ENCODE measurements at places on chromosomes 5 and 9.

DNA sequence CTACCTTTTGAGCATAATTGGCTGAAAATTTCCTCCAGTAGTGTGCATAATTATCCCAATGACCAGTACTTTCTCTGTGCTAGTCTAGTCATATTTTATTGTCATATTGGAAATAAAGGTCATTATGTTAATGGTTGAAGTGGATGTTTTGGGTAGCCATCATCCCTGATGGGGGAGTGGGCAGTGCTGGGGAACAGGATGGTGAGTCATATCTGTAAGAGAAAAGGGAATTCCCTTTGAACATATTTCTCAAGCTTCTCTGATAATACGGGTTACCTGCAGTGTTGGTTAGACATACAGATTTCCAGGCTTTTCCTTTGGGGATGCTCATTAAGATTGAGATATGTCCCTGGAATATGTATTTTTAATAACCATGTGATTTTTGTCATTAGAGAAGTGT lies 33.3 kb upstream of the SPATA31D4 start:
- DNase-seq: no peak

- peak; percentile 73 for DNase-seq
Observed at GRCh38 chr5:38994324-38994927, 79.8 kb downstream of the RICTOR start.

- DNase-seq: no peak
Observed at GRCh38 chr9:111301195-111301594, 28.8 kb downstream of the OR2K2 start.

DNA sequence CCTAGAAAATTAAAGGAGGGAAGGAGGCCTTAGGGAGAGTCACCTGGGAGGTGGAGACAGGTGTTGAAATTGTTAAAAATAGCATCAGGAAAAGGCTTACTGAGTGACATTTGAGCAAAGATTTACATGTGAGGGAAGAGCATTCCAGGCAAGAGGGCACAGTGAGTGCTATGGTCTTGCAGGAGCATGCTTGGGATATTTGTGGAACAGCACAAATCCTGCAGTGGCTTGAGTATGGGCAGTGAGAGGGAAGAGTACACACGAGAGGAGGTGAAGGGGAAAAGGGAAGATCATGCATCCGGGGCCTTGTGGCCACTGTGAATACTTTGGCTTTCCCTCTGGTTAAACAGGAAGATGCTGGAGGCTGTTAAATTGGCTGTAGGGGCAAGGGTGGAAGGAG lies 36.6 kb downstream of the ACER2 start:
- DNase-seq: no peak

GRCh38 chr5:3828761-3829160 lies 233.1 kb downstream of the IRX1 start:
- no peak for DNase-seq

GRCh38 chr9:38345851-38346755 lies 46.4 kb upstream of the ALDH1B1 start:
- DNase-seq: no peak

DNA sequence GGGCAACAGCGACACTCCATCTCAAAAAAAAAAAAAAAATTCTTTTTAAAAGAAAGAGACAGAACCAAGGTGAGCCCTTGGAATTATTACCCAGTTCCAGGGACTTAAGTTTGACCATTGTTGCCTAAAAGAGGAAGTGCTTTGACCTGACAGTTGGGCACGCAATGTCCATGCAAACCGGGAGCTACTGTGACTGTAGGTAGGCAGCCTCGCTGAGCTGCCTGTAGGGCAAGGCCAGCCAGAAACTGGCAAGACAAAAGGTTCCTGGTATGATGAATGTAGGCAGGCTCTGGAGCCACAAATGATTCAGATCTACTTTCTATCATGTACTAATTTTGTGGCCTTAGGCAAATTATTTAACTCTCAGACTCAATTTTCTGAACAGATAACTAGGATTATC lies 334.8 kb upstream of the ZNF462 start:
- no peak for DNase-seq

GRCh38 chr5:76427206-76428140 lies 24.4 kb downstream of the IQGAP2 start:
- DNase-seq: no peak

- no peak for DNase-seq
Observed at GRCh38 chr9:83219154-83219923, 156.4 kb upstream of the RASEF start.

GRCh38 chr9:127086771-127087170 lies 35.7 kb downstream of the ANGPTL2 start:
- DNase-seq: no peak

DNA sequence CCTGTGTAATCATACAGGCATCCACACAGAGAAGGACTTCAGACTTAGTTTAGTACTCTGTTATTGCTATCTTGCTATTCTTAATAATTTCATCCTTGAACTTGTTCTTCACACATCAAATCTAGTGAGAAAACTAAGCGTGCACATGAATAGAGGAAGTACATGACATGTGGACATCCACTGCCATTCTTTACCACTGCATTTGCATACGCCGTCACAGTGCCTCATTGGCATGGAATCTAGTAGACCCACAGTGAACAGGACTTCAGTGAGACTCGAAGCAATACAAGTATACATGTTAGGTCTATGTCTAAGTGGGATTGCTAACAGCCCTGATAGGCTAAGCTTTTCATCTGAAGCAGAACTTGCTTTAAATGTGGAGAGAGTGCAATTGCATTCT lies 592.1 kb downstream of the TLE4 start:
- no peak for DNase-seq

DNA sequence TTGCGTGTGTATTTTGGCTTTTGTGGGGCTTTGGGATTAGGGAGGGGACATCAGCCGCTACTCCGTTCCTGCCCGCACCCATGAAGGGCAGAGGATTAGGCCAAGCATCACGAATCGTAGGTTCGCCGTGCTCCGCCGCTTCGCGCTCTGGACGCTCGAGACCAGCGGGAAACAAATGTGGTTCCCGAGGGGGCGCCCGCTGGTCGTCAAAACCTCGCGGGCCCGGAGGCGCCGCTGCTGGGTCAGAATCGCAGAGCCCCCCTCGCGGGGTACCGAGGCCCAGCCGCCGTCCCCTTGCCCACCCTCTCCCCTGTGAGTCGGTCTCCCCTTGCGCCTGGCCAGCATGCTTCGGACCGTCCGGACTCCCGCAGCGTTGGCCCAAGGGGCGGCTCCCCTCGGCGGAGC lies 2.3 kb upstream of the PAX5 start:
- DNase-seq: no peak

GRCh38 chr9:33430942-33431341 lies 16.5 kb downstream of the AQP3 start:
- peak; percentile 35 for DNase-seq

- DNase-seq: no peak
Observed at GRCh38 chr9:135471791-135472640, 7.6 kb upstream of the PPP1R26 start.

DNA sequence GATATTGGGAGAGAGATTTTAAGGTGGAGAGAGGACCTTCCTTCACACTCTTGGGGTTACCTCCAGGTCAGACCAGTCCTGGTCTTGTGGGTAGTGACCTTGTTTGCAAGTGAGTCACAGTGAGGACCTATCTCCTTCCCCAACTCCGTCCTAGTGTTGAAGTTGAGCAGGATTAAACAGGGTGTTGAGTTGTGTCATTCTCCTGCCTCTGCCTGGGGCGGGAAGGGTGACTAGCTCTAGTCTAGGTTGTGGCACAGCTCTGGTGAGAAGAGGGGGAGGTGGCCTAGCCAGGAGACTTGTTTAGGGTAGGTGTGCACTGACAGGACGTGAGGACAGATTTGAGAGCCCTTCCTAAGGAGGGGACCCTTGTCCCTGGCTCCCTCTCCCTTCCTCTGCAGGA lies 119.6 kb upstream of the PITX1 start:
- DNase-seq: peak; percentile 96

DNA sequence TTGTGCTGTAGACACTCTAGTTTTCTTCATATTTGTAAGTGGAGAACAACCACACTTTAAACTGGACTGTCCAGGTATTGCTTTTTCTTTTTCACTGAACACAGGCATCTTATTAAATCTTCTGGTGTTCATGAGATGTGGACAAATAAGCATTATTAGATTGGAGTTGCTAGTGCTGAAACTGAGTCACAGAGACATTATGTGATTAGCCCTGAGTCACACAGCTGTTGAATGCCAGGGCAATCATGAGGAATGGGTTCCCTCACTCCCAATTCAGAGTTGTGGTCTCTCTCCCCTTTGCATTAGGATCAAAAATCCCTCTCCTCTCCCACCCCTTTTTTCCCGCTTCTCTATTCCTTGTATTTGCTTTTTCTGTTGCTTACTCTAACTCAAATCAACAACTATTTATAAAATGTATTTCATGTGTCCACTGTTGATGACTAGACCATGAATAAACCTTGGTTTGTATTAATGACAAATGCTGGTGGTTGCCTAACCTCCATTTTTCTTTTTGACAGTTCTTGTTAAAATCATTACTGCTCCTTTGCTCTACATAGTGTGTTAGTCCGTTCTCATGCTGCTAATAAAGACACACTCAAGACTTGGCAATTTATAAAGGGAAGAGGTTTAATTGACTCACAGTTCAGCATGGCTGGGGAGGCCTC lies 738.2 kb downstream of the BRINP1 start:
- DNase-seq: no peak

DNA sequence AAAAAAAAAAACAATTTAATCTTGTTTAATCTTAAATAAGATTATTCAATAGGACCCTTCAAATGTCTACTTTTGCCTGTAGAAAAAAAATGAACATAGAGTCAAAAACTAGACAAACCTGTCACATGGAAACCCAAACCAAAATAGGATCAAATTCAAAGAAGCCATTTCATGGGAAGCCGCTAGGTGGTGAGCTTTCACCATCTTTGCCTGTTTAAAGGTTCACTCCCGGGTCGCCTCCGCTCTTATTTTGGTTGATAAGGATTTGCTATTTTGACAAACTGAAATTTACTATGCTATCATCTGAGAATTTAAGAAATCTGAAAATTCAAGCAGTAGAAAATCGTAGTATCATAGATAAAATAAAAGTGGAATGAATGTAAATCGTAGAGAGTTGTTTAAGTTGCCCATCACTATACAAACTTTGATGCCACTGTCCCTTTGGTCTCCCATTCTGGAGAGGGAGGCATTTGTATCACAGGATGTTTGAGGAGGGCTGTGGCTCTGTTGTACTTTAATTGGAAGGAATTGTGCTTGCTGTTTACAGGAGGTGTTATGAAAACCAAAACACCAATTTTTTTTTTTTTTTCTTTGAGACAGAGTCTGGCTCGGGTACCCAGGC lies 43.5 kb upstream of the DNAH5 start:
- peak; percentile 87 for DNase-seq

- DNase-seq: no peak
Observed at GRCh38 chr9:89702401-89702800, 97.6 kb downstream of the GADD45G start.

GRCh38 chr5:148962761-148963324 lies 100.0 kb downstream of the SH3TC2 start:
- DNase-seq: no peak

DNA sequence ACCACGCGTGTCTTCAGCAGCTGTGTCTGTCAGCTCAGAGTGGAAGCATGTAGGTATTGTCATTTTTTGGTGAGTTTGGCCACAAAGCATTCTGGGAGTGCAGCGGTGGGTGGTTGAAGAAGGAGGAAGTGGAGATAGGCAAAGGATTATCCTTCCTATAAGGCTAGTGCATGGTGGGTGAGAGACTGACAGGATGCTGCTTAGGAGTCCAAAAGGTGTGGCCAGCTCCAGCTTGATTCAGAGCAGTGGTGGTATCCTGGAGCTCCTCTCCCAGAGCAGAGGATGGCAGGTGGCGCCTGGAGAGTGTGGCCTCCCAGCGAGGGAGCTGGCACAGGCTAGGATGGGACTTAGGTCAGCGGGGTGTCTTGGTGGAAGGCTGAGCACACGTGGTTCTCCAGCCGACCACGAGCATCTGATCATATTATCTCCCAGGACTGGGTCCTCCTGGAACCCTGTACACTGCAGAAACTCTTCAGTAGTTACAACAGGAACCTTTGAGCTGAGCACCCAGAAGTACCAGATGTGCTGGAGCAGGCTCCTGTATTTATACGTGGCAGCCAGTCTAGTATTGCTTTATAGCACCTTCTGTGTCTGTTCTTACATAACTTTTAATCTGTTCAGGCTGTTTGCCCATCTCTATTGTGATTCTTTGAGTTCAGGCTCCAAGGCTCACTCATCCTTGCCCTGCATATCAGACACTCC lies 29.6 kb downstream of the MAML1 start:
- DNase-seq: peak; percentile 11

DNA sequence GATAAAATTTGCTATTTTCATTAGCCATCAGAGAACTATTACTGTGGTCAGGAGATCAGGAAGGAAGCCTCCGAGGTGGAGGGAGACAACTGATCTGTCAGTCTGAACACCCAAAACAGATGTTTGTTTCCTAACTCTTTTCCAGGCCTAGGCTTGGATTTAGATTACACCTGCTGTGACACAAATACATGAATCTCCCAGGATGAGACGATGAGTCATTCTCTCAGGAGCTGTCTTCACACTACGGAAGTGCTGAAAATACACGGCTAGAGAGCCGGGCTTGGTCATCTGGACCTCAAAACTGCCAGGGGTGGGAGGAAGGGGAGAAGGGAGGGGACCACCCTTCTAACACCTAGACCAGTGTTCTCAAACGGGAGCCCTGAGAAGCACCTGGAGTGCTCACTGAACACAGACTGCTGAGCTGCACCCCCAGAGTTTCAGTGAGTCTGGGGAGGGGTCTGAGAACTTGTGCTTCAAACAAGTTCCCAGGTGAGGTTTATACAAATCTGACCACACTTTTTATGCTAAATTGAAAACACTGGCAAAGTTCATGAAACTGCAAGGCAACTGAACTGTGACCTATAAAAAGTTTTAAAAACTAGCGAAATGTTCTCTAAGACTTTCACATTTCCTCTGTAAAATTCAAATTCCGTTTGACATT lies 80.3 kb upstream of the EQTN start:
- no peak for DNase-seq

GRCh38 chr5:87154191-87154590 lies 113.5 kb upstream of the RASA1 start:
- DNase-seq: no peak

GRCh38 chr9:74503666-74504065 lies 6.5 kb downstream of the RORB start:
- DNase-seq: no peak

DNA sequence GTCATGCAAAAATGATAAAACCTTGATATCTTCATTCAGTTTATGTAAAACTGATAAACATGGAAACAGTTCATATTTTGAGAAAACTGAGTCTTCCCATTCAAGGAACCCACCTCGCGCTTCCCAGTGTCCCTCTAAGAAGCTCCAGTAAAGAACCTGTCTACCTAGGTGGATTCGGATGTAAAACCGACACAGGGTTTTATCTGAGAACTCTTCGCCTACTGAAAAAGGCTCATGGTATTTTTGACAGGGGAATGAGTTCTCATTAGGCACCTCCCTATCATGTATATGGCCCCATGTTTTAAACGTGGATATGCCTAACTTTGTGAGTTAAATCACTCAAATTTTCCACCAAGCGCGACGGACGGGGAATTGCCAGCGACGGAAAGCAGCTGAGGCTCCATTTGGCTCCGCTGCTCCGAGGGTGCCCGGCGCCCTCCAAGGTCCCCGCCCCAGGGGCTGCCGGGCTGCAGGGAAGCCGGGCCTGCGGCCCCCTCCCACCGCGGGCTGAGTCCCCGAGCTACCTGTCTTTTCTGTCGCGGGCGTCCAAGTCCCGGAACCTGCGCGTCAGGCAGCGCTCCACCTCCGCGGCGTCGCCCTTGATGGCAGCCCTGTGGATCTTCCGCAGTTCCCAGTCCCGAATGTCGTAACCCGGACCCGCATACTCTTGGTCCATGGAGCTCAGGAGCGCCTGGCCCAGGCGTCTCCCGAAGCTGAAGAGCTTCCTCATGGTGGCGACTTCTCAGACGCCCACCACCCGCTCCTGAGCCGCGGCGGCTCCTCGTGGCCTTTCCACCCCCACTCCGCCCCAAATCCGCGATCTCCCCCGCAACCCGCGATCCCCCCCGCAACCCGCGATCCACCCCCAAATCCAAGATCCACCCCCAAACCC lies 594 bp downstream of the ANKRD18A start:
- DNase-seq: peak; percentile 11
